M059J (cell line): ENCODE measurements at places on chromosomes 11 and 22. TPM values are rescaled to one million over a fixed set of nuclear protein-coding genes. Genes with fewer than 3 reads are reported as not detected.

DNA sequence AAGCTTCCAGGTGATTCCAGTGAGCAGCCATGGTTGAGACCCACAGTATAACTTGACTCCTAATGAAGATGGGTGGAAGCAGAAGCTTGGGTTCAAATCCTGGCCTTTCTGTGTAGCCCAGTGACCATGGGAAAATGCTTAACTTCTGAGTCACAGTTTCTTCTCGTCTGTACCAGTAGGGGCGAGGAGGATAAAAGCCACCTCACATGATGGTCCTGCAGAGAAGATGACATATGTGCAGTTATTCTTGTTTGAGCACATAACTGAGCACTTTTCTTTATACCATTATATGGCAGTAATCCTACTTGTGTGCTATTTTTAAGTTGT, 4.9 kb downstream of the TMEM109 start:
- DNase-seq: peak; percentile 57

SEC14L3 gene
- total RNA-seq: not detected in 2 replicates

GRCh38 chr11:112532506-112532905, 271.8 kb upstream of the PLET1 start:
- no peak for DNase-seq

GRCh38 chr11:14118072-14118471, 155.5 kb downstream of the SPON1 start:
- peak; percentile 4 for DNase-seq
